ENCODE measurements at places on chromosomes 16 and 17.

DNA sequence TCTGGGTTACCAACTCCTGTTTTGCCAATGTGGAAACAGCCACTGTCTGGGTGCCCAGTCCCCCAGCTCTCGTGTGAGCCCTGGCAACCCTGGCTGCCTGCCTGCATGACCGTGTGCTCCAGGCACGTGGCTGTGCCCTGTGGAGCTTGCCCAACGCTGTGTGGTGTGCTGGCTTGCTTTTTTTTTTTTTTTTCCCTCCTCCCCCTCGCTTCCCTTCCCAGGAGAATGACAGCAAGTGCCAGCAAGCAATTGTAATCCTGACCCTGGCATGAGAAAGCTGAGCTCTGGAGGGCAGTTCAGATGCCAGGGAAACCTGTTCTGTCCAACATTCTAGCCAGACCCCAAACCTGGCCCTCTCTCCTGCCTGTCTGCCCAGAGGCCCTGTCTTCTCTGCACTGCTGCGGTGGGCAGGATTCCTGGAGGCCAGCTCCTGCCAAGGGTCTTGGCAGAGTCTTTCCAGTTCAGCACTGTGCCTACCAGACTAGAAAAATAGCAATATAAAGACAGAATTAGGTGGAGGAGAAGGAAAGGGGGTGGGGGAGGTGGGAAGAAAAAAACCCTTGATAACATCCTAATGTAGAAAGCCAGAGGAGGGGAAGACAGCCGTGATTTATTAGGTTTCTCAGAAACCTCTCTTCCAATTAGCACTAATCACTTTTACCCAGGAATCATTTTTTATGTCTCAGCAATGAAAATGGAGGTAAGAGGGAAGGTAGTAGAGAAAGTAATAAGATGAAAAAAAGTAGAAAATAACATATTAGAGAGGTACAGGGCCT is 9.0 kb downstream of the HLF start:
- DNase-seq: no peak

DNA sequence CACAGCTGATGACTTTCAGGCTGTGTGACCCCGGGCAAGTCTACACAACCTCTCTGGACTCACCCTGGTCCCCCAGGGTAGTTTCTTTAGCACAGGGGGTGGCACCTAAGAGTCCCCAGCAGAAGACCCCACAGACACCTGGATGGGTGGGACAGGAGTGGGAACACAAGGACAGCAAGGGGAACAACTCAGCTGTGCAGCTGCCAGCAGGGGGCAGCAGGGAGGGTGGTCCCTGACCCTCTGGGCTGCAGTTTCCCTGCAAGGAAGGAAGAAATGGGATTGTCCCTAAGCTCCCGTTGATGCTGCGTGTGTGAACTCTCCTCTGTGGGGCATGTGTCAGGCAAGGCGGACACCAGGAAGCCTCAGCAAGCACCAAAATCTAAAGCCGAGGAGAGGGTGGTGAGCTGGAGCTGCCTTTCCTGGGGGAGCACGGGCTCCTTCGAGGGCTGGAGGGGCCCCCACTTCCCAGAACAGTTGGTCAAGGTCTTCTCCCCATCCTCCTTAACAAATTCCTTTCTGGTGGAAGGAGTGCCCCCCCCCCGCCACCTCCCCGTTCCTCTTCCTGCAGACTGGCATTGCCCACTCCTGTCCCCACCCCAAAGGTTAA is 24.1 kb upstream of the CDH5 start:
- peak; percentile 16 for DNase-seq

GRCh38 chr16:53219795-53220454 is 165.1 kb downstream of the CHD9 start:
- DNase-seq: no peak

- no peak for DNase-seq
Observed at GRCh38 chr16:14241631-14242030, 170.5 kb downstream of the MRTFB start.

- no peak for DNase-seq
Observed at GRCh38 chr17:81254955-81255717, 16.0 kb downstream of the NDUFAF8 start.

DNA sequence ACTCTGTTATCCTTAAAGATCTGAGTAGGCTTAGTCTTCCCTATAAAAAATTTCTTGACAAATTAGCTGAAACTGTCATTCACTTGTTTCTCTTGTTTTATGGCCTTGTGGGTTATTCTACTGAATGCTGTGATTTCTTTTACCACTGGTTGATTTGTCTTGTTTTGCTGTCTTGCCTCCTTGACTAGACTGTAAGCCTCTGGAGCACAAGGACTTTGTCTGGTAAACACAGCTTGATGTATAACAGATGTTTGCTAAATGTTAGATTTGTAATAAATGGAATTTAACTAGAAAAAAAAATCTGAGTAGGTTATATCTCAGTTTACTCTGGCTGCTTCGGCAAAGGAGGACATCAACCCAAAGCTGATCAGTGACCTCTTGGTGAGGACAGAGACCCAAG is 21.6 kb downstream of the VAC14 start:
- no peak for DNase-seq

- no peak for DNase-seq
Observed at GRCh38 chr16:81767987-81768592, 11.0 kb upstream of the PLCG2 start.

GRCh38 chr17:28416703-28417311 is 10.8 kb upstream of the SLC46A1 start:
- peak; percentile 77 for DNase-seq

Data from activated CD4-positive, alpha-beta T cell treated with anti-CD3 and anti-CD28 coated beads, Interleukin-10, Interleukin-2, amounts not matched to agents 100 ng/mL and 50 ng/mL, durations not matched to agents 16 hours and 8 hours (primary cell).